ENCODE measurements at places on chromosomes 16 and 17. TPM values are rescaled to one million over a fixed set of nuclear protein-coding genes. Genes with fewer than 3 reads are reported as not detected.

Gene KRTAP3-1
- polyA plus RNA-seq = 0.09 TPM

GRCh38 chr16:69618307-69618706, 52.5 kb downstream of the NFAT5 start:
- H3K36me3 ChIP-seq = peaks cover 9% of the 10 kb centered on the region
- no peak for DNase-seq
- no peak overlapping the region for H3K27ac ChIP-seq

DNA sequence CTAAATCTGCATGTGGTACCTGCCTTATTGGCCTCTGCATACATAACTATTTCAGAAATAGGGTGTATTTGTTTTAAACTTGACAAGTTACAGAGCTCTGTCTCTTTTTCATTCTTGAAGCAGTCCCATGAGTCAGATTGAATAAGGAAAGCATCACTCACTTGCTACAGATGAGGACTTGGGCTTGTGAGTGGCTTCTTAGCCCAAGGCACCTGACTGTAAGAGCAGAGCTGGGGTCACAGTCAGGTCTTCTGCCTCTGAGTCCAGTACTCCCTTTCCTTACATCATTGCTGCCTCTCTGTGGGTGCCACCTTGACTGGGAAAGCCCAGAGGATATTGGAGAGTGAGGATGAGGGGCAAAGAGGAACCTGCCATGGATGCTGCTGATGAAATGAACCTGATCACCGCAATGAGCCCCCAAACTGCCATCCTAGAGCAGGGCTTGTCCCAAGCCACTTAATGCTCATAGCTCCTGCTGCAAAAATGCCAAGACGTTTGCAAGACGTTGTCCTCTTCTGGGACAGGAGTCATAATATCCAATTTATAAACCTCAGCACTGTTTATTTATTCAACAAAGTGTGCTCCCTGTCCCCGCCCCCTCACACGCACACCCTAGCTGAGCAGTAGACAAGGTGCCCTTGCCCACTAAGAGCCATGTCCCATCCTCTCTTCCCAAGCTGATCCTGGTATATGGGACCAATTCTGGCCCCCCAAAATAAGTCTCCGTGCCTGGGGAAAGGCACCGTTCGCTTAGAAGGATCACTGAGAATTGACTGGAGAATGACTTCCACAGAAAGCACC, 74.1 kb downstream of the CCDC182 start:
- peaks cover 46% of the 10 kb centered on the region for H3K36me3 ChIP-seq
- DNase-seq = no peak
- H3K27ac ChIP-seq = peak overlapping the region; percentile 21

DNA sequence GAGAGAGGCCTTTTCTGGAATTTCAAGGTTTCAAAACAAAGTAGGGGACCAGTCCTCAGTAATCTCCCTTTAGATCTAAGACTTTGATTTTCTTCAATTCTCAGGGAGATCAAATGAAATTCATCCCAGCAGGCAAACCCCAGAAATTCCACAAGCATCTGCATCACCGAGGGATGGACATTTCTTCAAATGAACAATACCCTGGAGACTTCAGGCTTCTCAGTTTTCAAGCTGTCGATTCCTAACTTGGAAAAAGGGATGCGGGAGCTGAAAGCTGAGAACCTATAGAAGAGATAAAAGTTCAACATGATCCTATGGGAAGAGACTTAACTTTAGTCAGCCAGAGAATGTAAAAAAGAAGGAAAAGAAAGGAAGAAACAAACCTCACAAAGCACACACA, 296.9 kb upstream of the CDH5 start:
- H3K4me1 ChIP-seq = no peaks in the 10 kb centered on the region
- no peak overlapping the region for H3K4me3 ChIP-seq
- no peaks in the 10 kb centered on the region for H3K36me3 ChIP-seq
- H3K27me3 ChIP-seq = no peaks in the 10 kb centered on the region
- DNase-seq = no peak
- no peak overlapping the region for H3K27ac ChIP-seq

- no peaks in the 10 kb centered on the region for H3K27me3 ChIP-seq
- no peaks in the 10 kb centered on the region for H3K36me3 ChIP-seq
- no peak for DNase-seq
- no peak overlapping the region for H3K27ac ChIP-seq
- no peak overlapping the region for H3K4me3 ChIP-seq
Measured at GRCh38 chr17:72342061-72342460, 221.2 kb downstream of the SOX9 start.

DNA sequence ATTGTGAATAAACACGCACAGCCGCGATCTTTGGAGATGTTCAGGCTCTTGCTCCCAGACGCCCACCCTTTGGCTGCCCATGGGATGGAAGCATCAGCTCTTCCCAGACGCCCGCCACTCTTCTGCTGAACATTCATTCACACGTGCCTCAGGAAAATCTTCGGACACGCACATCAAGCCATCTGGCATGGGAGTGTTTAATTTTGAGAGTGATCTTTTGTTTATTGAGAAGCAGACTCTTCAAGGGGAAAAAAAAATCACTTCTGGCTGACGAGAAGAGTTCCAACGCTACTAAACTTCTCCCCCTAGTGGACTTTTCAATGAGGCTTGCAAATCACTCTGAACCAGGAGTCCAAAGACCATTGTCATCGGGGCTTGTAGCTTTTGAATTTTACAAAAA, 62.0 kb upstream of the NUDT7 start:
- no peak for DNase-seq
- no peaks in the 10 kb centered on the region for H3K4me1 ChIP-seq
- H3K4me3 ChIP-seq = no peak overlapping the region
- no peak overlapping the region for H3K27ac ChIP-seq
- H3K27me3 ChIP-seq = no peaks in the 10 kb centered on the region

GRCh38 chr16:70714581-70715054, 28.8 kb upstream of the MTSS2 start:
- H3K36me3 ChIP-seq = peaks cover 7% of the 10 kb centered on the region
- H3K4me1 ChIP-seq = peaks cover 66% of the 10 kb centered on the region
- peak overlapping the region; percentile 61 for H3K27ac ChIP-seq

DNA sequence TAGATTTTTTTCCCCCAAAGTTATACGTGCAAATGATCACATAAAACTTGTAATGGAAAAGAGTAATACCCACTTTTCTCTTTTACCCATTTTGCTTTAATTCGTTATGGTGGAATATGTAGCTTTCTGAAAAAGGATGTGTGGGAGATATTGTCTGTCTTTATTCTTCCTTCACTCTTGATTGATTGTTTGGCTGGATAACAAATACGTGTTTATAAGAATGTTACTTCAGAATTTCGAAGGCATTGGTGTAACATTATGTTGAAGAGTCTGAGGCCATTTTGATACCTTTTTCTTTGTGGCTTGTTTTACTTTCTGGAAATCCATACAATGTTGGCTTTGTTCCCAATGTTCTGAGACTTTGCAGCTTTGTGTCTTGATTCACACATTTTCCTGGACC, 71.4 kb downstream of the BCAS3 start:
- H3K27me3 ChIP-seq = no peaks in the 10 kb centered on the region
- no peaks in the 10 kb centered on the region for H3K4me1 ChIP-seq
- H3K4me3 ChIP-seq = no peak overlapping the region
- DNase-seq = no peak
- no peaks in the 10 kb centered on the region for H3K36me3 ChIP-seq

- H3K4me1 ChIP-seq = no peaks in the 10 kb centered on the region
- peaks cover 83% of the 10 kb centered on the region for H3K27me3 ChIP-seq
- H3K36me3 ChIP-seq = no peaks in the 10 kb centered on the region
- no peak overlapping the region for H3K27ac ChIP-seq
- no peak for DNase-seq
Measured at GRCh38 chr16:86519649-86520316, 9.5 kb downstream of the FOXF1 start.

- no peaks in the 10 kb centered on the region for H3K36me3 ChIP-seq
- peak; percentile 53 for DNase-seq
- peak within 1 kb of the TSS; percentile 87 for H3K4me3 ChIP-seq
- H3K27ac ChIP-seq = no peak within 1 kb of the TSS
Measured at GRCh38 chr17:1179818-1180742, at the start of gene ABR. TSS of gene ABR (minus strand) at chr17:1179981. CDS start at chr17:1179727, 254 bp downstream.

DNA sequence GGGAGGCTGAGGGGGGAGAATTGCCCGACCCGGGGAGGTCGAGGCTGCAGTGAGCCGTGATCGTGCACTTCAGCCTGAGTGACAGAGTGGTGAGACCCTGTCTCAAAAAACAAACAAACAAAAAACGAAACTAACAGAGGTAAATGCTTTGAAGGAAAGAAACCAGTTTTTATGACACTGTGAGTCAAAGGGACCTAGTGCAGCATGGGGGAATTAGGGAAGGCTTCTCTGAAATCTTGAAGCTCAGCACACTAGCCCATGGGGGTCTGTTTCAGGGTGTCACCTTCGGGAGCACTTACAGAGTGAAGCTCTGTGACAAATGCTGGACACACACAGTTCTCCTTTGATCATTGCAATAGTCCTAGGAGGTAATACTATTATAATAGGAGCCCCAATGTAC, 16.6 kb downstream of the ITPRIPL2 start:
- H3K27me3 ChIP-seq = no peaks in the 10 kb centered on the region
- H3K4me3 ChIP-seq = no peak overlapping the region
- no peaks in the 10 kb centered on the region for H3K4me1 ChIP-seq
- peak overlapping the region; percentile 60 for H3K27ac ChIP-seq

- H3K4me1 ChIP-seq = no peaks in the 10 kb centered on the region
- H3K4me3 ChIP-seq = no peak overlapping the region
- peaks cover 18% of the 10 kb centered on the region for H3K36me3 ChIP-seq
- no peak for DNase-seq
- H3K27me3 ChIP-seq = no peaks in the 10 kb centered on the region
- H3K27ac ChIP-seq = no peak overlapping the region
Measured at GRCh38 chr17:69287168-69287567, 39.8 kb downstream of the ABCA5 start.

DNA sequence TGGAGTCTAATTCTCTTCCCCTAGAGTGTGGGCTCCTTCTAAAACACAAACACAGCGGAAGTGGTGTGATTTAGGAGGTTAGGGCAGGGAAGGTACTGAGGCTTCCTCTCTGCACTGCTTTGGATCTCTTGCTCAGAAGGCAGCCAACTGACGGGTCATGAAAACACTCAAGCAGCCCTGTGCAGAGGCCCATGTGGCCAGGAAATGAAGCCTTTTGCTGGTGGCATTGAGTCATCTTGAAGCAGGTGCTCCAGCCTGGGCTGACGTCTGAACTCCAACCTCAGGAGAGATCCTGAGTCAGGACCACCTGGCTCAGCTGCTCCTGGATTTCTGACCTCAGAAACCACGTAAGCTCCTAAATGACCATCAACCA, 72.9 kb downstream of the MRM1 start:
- no peak overlapping the region for H3K4me3 ChIP-seq
- no peaks in the 10 kb centered on the region for H3K4me1 ChIP-seq
- DNase-seq = peak; percentile 60

GRCh38 chr16:55510185-55510805, 1.4 kb downstream of the LPCAT2 start:
- H3K36me3 ChIP-seq = no peaks in the 10 kb centered on the region
- no peak overlapping the region for H3K4me3 ChIP-seq
- peaks cover 3% of the 10 kb centered on the region for H3K27me3 ChIP-seq
- no peak overlapping the region for H3K27ac ChIP-seq
- DNase-seq = no peak
- H3K4me1 ChIP-seq = peaks cover 5% of the 10 kb centered on the region

- DNase-seq = no peak
- H3K27ac ChIP-seq = no peak overlapping the region
- H3K4me1 ChIP-seq = no peaks in the 10 kb centered on the region
- no peaks in the 10 kb centered on the region for H3K27me3 ChIP-seq
- no peaks in the 10 kb centered on the region for H3K36me3 ChIP-seq
- H3K4me3 ChIP-seq = no peak overlapping the region
Measured at GRCh38 chr16:8278031-8278580, 312.2 kb downstream of the TMEM114 start.

- H3K4me3 ChIP-seq = no peak overlapping the region
- no peak for DNase-seq
- no peaks in the 10 kb centered on the region for H3K36me3 ChIP-seq
- H3K27ac ChIP-seq = peak overlapping the region; percentile 79
- no peaks in the 10 kb centered on the region for H3K27me3 ChIP-seq
Measured at GRCh38 chr17:46878055-46878454, 26.7 kb downstream of the WNT9B start.

DNA sequence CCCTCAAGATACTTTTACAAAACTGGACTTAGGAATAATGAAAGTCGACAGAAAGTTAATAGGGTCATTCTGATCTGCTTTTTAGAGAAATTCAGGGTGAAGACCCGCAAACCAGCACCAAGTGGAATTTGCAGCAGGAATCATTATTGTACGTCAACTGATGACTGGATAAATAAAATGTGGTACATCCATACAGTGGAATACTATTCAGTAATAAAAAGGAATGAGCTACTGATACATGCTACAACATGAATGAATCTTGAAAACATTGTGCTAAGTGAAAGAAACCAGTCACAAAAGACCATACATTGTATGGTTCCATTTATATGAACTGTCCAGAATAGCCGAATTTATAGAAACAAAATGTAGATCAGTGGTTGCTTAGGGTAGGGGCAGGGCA, 83.1 kb downstream of the GNAO1 start:
- H3K36me3 ChIP-seq = no peaks in the 10 kb centered on the region
- H3K4me3 ChIP-seq = no peak overlapping the region
- no peak overlapping the region for H3K27ac ChIP-seq
- peaks cover 16% of the 10 kb centered on the region for H3K4me1 ChIP-seq
- H3K27me3 ChIP-seq = no peaks in the 10 kb centered on the region

Gene TAC4
- polyA plus RNA-seq = 0.32 TPM

Gene SMTNL2
- polyA plus RNA-seq = 1.6 TPM

- DNase-seq = no peak
- peaks cover 22% of the 10 kb centered on the region for H3K36me3 ChIP-seq
- peak overlapping the region; percentile 79 for H3K4me3 ChIP-seq
- no peaks in the 10 kb centered on the region for H3K27me3 ChIP-seq
- peak overlapping the region; percentile 79 for H3K27ac ChIP-seq
- peaks cover 9% of the 10 kb centered on the region for H3K4me1 ChIP-seq
Measured at GRCh38 chr16:28846933-28847273, 755 bp upstream of the TUFM start.

All from thymus (tissue), 14 donors.